Cardiac muscle cell (in vitro differentiated cells and primary cell): ENCODE measurements at places on chromosomes 13 and 19.

GRCh38 chr19:17455308-17456123 is 5.2 kb downstream of the NXNL1 start:
- no peak for DNase-seq

GRCh38 chr19:47145639-47146486 is 15.2 kb downstream of the SAE1 start:
- no peak for DNase-seq

DNA sequence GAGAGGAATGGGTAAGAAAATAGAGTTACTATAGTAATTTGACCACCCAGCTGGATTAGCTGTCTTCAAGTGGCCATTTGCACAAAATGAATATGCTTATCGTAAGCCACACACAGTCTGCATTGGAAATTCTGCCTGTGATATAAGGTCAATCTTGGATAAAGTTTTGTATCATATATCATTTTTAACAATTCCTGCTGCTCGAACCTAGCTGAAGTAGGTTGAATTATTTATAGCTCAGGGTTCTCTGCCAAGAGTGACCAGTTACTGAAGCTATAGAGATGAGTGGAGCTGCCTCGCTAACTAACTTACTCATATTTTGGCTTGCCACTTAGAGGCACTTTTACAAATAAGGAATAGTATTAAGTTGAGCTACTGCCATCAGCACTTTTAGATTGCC is 220.9 kb downstream of the RGCC start:
- peak; percentile 38 for DNase-seq

- DNase-seq, result no peak
These were observed 442.4 kb downstream of the TSHZ3 start for GRCh38 chr19:30906871-30907270.

DNA sequence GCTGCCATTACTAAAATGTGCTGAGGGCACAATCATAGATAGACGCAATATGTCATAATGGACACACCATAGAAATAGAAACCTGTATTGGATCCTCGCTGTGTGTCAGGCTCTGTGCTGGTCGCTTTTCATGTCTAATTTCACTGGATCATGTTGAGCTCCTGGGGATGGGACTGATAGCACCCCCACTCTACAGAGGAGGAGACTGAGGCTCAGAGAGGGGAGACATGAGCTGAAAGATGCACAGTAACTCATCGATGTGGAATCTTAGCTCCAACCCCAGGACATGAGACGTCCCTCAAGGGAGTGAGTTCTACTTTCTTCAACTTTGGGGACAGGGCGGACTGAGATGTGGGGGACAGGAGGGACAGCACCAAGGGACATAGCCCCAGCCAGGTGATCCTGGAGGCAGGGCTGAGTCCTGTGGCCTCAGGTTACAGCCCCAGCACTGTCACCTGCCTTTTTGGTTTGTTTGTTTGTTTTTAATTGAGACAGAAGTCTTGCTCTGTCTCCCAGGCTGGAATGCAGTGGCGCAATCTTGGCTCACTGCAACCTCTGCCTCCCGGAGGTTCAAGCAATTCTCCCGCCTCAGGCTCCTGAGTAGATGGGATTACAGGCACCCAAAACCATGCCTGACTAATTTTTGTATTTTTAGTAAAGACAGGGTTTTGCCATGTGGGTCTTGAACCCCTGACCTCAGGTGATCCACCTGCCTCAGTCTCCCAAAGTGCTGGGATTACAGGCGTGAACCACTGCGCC is 6.6 kb upstream of the GIPC1 start:
- peak; percentile 64 for DNase-seq

DNA sequence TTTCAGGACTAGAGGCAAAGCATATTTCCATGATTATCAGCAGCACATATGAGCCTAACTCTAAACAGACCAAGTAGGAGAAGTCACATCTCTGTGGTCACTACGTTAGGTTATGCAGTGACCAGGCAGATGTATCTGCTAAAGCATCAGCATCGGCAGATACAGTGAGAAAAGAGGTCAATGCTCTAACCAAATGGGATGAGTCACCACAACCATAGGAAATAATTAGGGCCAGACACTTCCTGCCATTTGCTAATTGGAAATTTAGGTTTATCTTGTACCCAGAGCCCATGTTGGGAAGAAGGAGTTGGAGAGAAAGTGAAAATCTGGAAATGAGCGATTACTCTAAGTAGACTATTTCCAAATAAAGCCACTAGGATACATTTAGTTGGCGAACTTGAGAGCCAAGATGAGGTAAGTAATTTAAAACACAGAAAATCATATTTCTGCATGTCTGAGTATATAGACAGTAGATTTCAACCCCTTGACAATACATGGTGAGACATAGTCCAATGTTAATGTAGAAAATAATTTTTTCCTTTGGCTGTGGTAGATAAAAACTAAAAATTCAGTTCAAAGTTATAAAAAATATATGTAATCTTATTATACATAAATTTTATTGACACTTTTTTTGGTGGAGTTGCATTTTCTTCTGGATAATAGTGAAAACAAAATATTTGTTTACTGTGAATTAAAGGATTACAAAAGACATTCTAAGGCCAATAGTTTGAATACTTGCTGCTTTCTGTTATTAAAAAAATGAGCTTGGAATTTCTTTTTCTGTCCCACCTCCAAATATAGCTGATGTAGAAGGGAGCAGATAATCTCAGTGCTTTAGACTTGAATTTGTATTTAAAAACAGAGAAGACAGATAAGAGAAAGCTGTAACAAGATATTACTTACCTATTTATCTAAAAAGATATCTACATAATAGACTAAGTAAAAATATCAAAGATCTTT is 104.4 kb upstream of the CSNK1A1L start:
- no peak for DNase-seq

DNA sequence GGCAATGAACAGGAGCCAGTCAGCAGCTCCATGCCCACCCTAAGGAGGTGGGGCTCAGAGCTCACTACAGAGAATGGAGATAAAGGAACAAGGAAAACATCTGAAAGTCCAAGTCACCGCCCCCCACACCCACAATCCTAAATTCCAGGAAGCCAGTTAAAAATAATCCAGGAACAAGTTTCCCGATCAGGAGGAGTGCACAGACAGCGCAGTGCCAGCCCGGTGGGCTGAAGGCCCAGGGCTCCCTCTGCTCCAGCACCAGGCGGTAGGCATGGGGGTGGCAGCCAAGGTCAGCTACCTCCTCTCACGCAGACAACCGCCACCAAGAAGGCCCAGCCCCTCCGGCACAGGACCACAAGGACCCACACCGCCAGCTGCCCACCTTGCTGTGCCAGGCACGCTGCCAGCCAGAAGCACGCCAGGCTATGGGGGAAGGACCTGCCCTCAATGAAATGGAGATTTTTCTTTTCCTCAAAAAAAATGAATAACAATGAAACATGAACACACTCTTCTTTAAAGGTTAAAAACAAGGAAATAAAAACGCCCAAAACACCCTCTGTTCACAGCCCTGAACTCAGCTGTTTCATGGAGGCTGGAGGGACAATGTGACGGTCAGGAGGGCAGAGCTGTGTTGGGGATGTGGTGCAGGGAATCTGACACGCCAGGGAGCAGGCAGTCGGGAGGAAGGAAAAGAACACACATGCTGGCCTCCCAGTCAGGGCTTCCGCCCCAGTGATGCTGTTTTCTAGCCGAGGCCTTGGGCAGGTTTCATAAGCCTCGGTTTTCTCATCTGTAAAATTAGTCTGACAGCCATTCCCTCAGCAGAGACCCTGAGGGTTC is 11.0 kb downstream of the STK24 start:
- DNase-seq, result no peak

GRCh38 chr19:30280018-30280417 is 92.2 kb upstream of the ZNF536 start:
- DNase-seq, result no peak

DNA sequence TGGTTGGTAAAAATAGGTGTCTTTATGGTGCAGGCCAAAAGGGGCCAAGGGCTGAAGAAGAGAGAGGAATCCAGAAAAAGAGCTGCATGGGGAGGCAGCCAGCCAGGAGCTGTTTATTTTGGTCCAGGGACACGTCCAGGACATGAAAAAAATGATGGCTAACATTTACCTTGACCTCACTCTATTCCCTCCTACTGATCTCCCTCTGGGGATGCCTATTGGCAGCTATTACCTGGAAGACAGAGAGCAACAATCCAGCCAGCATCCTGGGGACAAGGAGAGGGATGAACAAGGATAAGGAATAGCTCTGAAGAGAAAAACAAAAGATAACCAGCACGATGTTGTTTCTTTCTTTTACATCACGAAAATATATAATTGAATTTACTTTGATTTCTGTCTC is 1599.6 kb downstream of the SLITRK5 start:
- DNase-seq, result no peak

- DNase-seq, result no peak
These were observed 73.0 kb downstream of the ZNF100 start for GRCh38 chr19:21694171-21694906.

- no peak for DNase-seq
These were observed 926.8 kb upstream of the MIR17HG start for GRCh38 chr13:90420683-90421082.

- no peak for DNase-seq
These were observed 10.5 kb downstream of the PLEKHF1 start for GRCh38 chr19:29675650-29676186.

- no peak for DNase-seq
These were observed 4.5 kb upstream of the ARHGAP45 start for GRCh38 chr19:1062387-1063029.

DNA sequence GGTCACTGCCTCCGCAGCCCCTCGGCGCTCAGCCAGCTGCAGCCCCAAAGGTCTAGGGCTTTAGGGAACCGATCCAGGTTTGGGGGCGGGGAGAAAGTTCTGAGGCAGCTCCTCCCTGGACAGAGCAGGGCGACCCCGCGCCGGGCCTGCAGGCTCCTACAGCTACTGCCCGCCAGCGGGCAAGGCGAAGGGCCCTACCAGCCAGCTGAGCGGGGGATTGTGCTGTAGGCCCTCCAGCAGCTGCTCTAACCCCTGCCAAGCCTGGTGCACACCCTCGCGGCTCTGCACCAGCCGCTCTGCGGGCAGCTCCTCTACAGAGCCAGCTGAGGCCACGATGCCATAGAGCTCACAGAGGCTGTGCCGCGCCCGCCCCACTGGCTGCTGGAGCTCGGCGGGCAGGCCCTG is 14.0 kb downstream of the PLIN4 start:
- no peak for DNase-seq

DNA sequence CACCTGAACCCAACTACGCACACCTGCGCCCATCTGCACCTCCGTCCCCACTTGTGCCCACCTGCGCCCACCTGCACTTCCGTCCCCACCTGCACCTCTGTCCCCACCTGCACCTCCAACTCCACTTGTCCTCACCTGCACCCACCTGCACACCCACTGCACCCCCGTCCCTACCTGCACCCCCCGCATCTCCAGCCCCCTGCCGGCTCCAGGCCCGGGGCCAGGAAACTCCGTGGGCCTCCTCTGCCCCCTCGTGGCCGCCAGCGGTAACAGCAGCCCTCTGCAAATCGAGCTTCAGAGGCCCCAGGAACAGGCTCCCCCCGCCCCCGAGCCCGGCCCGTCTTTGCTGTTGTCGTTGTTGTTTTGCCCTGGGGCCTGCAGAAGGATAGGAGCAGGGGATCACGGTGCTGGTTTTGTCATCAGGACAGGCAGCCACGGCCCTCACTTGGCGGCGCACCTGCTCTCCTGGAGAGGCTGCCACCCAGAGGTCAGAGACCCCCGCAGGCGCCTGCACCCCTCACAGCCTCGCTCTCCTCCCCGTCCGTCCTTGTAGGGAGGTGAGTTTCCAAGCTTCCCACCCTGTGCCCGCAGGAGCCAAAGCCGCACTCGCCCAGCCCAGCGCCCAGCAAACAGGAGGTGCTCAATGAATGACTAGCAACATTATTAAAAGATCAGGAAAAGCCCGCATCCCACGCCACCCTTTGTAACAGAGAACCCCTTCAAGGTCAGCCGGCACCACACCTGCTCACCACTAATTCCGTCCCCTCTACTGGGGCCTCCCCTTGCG is 65.4 kb downstream of the GNG7 start:
- peak; percentile 62 for DNase-seq

DNA sequence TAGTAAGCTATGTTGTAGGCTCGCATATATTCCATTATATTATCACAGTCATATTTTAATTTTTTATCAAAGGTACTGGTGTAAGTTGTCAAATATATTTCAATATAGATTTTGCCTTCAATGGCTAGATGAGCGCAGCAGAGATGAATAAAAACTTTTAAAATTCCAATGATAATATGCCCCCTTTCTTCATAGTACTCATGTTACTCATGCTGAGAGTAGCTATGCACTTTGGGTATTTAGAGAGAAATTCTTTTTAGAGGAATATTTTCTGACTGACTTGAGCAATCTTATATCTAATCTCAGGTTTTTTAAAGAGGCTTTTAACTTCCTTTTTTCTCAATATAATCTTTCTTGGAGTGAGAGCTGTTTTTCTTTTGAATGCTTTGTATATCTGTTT is 11.4 kb downstream of the ZNF254 start:
- DNase-seq, result no peak

GRCh38 chr13:48562296-48563066 is 29.6 kb upstream of the RCBTB2 start:
- DNase-seq, result no peak

DNA sequence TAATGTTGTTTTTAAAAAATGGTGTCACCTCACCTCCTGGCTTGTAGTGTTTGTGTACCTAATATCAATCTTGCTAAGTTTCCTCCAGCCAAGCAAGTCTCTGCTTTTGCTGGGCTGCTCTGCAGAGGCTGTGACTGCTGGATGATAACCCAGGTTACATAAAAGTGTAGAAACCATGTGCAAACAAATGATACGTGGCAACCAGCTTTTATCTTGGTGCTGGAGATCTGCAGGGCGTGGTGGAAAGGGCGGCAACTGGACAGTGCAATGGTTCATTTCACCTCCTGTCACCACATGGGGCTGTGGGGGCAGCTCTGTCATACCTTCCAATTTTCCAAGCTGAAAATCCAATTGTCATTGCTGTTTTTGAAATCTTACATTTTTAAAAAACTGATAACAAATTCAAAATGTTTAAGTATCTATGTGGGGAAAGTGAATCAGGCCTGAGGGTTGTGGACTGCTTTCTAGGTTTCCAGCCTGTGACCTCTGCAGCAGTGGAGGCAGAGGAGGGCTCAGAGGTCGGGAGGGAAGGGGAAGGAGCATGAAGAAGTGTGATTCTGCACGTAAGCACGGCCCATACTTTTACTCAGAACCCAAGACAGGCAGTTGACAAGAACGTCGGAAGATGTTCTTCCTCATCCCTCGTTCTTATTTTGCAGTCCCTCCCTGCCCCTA is 9.7 kb downstream of the GPR42 start:
- DNase-seq, result peak; percentile 40

- no peak for DNase-seq
These were observed 20.3 kb upstream of the EIF3G start for GRCh38 chr19:10139952-10140351.

GRCh38 chr13:77457966-77458365 is 77.5 kb upstream of the SCEL start:
- DNase-seq, result no peak

DNA sequence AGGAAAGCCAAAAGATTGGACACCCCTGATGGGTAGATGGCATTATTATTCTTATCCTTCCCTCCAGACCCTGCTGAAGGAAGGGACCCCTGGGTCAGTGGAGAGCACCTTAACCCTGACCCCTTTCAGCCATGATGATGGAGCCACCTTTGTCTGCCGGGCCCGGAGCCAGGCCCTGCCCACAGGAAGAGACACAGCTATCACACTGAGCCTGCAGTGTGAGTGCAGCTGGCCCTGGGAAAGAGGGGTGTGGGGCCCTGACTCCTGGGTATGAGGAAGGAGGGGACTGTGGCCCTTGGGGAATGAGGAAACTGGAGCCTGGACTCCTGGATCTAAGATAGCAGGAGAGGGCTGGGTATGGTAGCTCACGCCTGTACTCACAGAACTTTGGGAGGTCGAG is 2.7 kb downstream of the KIRREL2 start:
- no peak for DNase-seq

GRCh38 chr13:106521095-106521799 is 14.2 kb downstream of the EFNB2 start:
- DNase-seq, result no peak

- DNase-seq, result no peak
These were observed 260.9 kb downstream of the MTUS2 start for GRCh38 chr13:29081036-29081435.
